Activated CD8-positive, alpha-beta memory T cell treated with anti-CD3 and anti-CD28 coated beads for 48 hours (primary cell): ENCODE measurements at places on chromosomes 7 and 10.

GRCh38 chr7:141674702-141675101, 27.3 kb downstream of the DENND11 start:
- DNase-seq: no peak

DNA sequence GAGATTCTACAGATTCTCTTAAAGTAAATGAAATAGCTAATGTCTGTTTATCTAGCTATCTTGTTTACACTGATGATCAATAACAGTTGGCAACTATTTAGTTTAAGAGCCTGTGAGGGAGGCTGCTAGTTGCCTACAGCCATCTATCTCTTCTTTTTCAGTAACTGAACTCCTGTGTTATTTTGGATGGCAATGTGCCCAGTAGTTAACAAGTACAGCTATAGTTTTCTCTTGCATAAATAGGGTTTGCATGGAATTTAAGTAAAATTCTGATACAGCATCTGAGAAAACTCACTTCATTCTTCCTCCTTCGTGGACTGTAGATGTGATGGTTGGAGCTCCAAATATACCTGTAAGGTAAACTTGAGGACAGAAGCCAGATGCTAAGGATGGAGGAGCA, 219.5 kb upstream of the POT1 start:
- DNase-seq: no peak

- DNase-seq: no peak
Measured at GRCh38 chr10:61115897-61116296, 171.9 kb upstream of the RHOBTB1 start.

GRCh38 chr10:84256510-84257342, 11.9 kb downstream of the RGR start:
- peak; percentile 31 for DNase-seq
